Lower leg skin (tissue), 4 donors: ENCODE measurements at places on chromosomes 6 and 20.
A peak's percentile ranks its signal among the peaks of the same experiment; 100 is the strongest.

DNA sequence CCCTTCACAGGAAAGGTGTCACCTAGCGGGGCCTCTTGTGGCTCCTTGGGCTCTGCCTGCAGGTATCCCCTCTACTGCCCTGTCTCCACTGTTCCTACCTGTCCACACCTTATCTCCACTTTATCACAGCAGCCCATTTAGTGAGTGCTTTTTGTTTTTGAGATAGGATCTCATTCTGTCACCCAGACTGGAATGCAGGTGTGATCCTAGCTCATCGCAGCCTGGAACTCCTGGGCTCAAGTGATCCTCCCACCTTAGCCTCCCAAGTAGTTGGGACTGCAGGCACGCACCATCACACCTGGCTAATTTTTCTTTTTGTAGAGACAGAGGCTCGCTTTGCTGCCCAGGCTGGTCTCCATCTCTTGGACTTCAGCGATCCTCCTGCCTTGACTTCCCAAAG is 48.0 kb downstream of the BCAS4 start:
- DNase-seq: no peak

GRCh38 chr6:8213995-8214394 is 111.6 kb upstream of the EEF1E1 start:
- no peak for DNase-seq

GRCh38 chr6:89110284-89110683 is 7.6 kb downstream of the SRSF12 start:
- no peak for DNase-seq

- DNase-seq: peak; percentile 92
These were observed at the start of gene NFKBIE for GRCh38 chr6:44265007-44265721. Gene NFKBIE, minus strand, starts transcription at chr6:44265551. Its CDS starts 205 bp downstream, at chr6:44265346.

- DNase-seq: no peak
These were observed 102.5 kb upstream of the ASF1A start for GRCh38 chr6:118791499-118791898.

DNA sequence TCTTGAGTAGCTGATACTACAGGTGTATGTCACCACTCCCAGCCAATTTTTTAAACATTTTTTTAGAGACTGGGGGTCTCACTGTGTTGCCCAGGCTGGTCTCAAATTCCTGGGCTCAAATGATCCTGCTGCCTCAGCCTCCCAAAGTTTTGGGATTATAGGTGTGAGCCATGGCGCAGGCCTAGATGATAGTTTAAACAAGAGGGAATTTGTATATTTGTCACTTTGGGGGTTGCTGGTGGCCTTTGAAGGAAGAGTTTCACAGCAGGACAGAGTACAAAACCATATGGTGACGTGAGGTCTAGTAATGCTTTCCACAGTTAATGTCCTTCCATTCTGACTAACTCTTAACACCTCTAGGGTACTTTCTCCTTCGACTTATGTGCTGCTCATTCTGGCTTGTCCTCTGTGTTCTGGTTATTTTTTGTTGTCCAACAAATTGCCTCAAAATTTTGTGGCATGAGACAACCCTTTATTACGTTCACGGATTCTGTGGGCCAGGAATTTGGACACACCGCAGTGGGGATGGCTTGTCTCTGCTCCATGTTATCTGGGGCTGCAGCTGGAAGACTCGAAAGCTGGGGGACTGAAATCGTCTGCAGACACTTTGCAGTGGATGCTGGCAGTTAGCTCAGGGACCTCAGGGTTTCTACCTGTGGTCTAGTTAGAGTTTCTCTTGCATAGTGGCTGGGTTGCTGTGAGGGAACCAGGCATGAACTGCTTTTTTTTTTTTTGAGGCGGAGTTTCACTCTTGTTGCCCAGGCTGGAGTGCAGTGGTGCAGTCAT is 23.0 kb upstream of the IER3 start:
- no peak for DNase-seq

GRCh38 chr20:33005132-33005566 is 916 bp upstream of the SUN5 start:
- no peak for DNase-seq

DNA sequence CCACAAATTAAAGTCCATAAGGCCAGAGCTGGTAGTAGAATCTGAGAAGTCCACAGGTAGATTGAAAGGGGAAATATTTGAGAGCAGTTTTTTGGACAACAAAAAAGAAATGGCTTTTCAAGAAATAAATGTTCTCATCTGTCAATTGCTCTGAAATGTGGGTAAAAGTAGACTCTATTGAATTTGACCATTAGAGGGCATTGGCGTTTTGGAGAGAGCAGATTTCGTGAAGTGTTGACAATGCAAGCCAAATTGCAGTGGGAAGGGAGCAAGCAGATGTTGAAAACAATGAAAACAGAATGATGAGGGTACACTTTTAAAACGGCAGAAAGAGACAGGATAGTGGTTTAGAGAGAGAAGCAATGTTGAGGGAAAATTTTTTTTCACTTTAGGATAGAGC is 149.1 kb upstream of the FAM83B start:
- DNase-seq: no peak

GRCh38 chr6:34234667-34235306 is 1.9 kb upstream of the HMGA1 start:
- DNase-seq: peak; percentile 86

GRCh38 chr6:36722879-36723278 is 25.3 kb downstream of the RAB44 start:
- no peak for DNase-seq

- DNase-seq: peak; percentile 67
These were observed 859 bp downstream of the C20orf202 start for GRCh38 chr20:1204113-1204512.

- DNase-seq: no peak
These were observed 152.2 kb downstream of the TFAP2B start for GRCh38 chr6:50970908-50971307.

GRCh38 chr6:63510849-63511248 is 61.4 kb upstream of the LOC128125822 start:
- DNase-seq: no peak

GRCh38 chr6:15927531-15928225 is 201.2 kb upstream of the MYLIP start:
- DNase-seq: no peak

DNA sequence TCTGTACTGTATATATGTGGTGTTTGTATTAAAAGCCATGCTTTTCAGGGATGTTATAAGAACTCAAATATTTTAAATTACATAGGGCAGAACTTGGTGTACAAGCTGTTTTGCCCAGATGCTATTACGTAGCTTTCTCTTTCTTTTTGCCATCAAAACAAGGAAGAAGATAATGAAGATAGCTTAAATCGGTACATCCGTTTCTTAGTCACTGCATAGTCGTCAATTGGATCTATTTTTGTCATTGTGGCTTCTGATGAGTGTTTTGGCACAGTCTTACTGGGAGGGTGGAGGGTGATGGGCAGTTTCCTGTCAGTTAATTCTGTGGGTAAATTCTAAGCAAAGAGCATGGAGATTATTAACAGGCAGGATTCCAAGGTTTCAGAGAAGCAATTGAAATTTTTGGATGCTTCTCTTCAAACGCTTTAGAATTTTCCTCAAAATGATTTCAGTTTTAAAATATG is 649.1 kb upstream of the GJE1 start:
- DNase-seq: peak; percentile 38

- no peak for DNase-seq
These were observed 8.1 kb downstream of the ANKS1A start for GRCh38 chr6:34897130-34897529.

DNA sequence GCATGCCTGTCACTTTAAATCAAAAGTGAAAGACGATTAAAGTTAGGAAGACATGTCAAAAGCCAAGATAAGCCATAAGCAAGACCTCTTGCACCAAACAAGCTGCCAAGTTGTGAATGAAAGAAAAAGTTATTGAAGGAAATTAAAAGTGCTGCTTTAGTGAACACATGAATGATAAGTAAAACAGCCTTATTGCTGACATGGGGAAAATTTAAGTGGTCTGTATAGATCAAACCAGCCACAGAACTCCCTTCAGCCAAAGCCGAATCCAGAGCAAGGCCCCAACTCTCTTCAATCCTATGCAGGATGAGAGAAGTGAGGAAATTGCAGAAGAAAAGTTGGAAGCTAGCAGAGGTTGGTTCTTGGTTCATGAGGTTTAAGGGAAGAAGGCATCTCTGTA is 9.3 kb upstream of the RIPK1 start:
- DNase-seq: no peak

DNA sequence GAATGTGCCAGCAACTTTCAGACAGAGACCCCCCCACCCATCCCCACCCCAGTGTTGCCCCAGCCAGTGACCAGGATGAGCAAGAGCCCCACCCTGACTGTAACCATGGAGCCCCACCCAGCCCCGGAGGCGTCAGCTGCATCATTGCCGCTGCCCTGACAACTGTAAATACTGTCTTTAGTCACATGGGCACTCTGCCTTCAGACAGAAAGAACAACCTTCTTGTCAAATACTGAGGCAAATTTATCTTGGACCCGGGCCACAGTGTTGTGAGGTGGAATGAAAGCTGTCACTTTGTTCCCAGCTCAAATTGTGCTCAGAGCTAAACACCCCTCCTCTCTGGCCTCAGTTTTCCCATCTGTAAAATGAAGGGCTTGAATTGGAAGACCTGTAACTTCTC is 23.7 kb downstream of the MOCS3 start:
- peak; percentile 80 for DNase-seq

DNA sequence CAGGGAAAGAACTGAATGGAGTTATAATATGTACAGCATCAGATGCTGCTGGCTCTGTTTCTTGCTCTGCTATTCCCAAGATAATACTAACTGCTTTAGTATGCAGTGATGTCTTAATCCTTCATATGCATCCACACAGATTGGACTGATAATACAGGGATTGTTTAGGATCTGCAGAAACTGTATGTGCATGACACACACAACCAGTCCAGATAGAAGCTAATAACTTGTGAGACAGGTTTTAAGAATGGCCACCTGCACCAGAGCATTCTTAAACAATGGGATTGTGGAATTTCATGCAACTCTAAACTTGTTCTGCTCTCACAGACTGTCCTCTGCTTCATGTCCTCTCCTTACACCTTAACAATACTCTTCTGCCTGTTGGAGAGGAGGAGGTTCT is 90.9 kb downstream of the SPTLC3 start:
- no peak for DNase-seq

DNA sequence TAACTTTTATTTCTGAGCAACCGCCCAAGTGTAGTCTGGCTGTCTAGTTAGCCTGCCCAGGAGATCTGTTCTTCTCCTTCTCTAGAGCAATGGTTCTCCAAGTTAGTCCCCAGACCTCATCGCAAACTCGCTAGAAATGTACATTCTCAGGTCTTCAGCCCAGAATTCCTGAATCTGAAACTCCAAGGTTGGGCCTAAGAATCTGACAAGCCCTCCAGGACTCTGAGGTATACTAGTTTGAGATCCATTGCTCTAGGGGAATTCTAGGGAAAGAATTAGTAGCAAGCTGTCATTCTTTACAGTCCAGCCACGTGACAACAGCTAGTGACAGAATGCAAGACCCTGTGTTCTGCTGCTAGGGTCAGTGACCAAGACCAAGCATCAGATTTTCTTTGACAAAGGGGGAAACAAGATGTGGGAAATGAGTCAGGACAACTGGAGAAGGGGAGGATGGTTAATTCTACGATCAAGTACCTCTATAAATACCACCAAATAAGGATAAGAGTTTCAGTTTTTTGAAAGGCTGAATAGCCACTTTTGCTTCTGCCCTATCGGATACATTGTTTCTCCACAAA is 5.8 kb downstream of the UBE2V1 start:
- no peak for DNase-seq

GRCh38 chr6:95318137-95318536 is 259.2 kb upstream of the MANEA start:
- DNase-seq: no peak

DNA sequence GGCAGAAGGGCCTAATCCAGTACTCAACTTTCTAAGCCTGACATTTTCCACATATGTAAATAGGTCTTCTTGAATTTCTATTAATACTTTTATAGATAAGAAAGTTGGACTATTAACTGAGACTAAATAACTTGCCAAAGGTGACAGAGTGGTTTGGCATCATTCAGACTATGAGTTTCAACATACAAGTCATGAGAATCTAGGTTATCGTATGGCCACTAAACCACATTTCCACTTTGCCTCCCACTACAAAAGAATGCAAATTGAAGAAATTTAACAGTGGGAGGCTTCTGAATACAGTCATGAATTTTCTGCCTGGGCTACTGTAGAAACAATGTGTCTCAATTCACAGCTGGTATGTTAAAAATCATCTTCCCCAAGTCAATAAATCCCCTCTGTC is 531.0 kb upstream of the AGPAT4 start:
- DNase-seq: no peak

GRCh38 chr6:136582711-136583471 is 32.7 kb upstream of the MAP7 start:
- no peak for DNase-seq

GRCh38 chr6:44896701-44897100 is 431.4 kb upstream of the RUNX2 start:
- DNase-seq: no peak

DNA sequence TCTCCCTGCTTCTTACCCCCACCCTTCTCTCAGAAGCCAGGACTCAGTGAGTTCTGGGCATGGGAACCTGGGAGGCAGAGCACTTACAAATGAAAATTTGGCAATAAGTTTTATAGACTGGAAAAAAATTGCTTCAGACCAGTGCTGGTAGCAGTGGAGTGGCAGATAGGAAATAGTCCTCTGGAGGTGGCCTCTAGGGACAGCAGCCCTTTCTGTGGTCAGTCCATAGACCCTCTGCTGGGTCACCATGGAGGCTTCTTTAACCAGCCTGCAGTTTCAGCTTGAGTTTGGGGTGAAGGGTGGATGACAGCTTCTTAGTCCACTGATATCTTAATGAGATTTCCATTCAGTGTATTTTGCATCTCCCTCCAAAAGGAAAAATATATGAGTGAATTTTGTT is 179.1 kb downstream of the ARID1B start:
- no peak for DNase-seq

DNA sequence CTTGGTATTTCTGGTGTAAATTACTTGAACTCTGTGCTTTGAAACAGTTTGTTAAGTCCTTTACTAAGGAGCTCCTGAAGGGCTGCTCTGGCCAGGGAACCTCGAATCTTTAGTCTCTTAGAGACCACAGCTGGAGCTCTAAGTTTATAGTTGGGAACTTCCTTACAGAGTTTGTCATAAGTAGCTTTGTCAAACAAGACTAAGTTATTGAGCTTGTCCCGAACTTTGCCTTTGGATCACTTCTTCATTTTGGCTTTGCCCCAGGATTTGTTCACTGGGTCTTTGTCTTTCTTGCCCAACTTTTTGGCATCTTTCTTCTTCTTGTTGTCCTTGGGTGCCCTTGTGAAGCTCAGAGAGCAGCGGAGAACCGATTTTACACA is 64.8 kb downstream of the FAM50B start:
- no peak for DNase-seq

DNA sequence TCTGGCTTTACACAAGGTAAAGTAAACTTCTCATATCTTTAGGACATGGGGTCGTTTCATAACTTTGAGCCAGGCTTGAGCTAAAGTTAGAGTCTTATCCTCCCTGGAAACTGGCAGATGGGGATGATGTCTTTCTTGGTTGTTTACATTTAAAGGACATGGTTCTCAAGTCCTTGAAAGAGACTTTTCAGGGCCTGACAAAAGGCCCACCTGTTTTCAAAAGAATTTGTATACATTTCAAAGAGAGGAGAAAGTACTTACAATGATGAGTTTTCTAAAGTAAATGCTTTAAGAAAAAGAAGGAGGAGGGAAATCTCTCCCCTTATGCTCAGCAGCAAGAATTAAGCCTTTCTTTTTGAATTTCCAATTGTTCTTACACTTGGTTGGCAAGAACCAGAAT is 45.7 kb upstream of the TINAG start:
- DNase-seq: no peak
